Activated T-helper 9 cell treated with anti-CD3 and anti-CD28 coated beads, Interleukin-2, amount 50 U/mL, for 16 hours (primary cell): ENCODE measurements at places on chromosomes 5 and 9.

DNA sequence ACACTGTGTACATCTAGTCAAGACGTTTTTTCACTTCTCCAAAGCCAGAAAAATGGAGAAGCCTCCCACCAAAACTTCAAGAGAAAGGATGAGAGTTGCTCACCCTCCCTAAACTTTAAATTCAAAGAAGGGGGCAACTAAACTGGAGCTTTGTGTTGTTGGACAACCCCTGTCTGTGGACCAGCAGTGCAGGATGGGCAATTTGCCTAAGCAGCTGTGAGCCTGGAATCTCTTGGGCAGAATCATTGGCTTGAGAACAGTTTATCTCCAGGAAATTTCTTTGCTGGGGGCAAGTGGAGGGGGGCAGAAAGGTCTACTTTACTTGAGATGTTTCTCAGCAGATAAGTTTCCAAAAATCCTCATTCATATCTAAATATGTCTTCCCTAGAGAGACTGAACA, 151.8 kb downstream of the MUSK start:
- DNase-seq: no peak

GRCh38 chr5:126509339-126509738, 85.7 kb downstream of the ALDH7A1 start:
- no peak for DNase-seq

DNA sequence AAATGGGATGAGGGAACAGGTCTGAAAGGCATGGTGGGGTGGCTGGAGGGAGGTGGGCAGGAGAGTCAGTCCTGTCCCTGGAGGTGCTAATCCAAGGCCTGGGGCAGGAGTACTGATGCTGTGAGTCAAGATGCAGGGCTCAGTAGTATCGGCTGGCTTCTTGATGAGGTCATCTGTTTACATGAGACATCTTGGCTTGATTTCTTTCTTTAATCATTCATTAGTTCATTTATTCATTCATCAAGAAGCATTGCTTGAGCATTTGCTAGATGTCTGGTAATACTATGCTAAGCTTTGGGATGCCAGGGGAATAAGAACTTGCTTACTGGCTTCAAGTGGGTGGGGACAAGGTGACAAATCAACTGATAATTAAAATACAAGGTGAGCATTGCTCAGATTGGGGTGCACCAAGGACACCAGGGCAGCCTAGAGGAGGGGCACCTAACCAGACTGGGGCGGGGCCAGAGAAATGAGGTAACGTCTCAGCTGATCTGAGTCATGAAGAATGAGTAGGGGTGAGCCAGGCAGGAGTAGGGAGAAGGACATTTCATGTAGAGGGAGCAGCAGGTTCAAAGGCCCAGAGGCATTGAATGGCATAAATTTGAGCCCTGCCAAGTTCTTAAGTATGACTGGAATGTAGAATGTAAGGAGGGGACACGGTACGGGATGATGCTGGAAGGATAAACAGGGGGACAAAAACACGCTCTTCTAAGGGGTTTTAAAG, 88.8 kb downstream of the EGFLAM start:
- no peak for DNase-seq

DNA sequence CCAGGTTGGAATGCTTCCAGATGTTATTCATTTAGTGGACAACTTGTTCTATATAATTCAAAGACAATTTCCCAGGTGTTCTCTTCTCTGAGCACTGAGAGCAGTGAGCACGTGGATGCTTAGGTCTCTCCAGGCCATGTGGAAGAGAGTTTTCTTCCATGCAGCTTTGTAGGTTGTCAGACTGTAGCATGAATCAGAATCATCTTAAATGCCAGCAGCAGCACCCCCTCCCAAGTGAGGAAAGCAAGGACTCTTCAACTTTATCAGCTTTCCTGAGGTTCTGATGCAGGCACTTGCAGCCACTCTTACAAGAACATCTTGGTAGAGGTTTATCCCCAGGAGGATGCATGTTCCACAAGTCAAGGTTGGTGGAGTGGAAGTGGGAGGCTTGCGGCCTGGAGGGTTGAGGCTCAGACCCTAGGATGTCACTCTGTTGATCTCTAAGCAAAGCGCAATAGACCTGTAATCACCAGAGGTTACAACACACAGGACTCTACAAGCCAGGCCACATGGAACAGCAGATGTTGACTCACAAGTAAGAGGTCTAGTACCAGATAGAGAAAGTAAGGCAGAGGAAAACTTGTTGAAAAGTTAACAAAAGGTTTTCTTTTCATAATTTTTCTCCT, 47.7 kb downstream of the UGCG start:
- no peak for DNase-seq

- no peak for DNase-seq
Measured at GRCh38 chr5:10479154-10479721, 37.6 kb downstream of the ROPN1L start.

GRCh38 chr5:137236252-137236651, 262.9 kb downstream of the SPOCK1 start:
- DNase-seq: no peak

DNA sequence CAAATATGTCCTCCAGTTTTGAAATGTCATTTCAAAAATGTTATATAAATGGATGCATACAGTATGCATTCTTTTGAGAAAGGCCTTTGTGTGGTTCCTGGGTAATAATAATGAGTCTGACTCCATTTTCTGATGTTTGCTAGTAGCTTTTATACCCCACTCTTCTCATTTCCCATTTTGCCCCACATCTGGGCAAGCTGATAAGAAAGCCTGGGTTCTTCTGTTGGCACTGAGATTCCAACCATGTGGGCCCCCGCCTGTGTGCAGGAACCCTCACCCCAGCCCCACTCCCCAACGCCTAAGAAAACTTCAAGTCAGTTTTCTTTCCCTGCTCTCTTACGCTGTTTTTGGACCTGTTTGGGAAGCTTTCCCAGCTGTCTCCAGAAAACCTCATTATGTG, 89.4 kb downstream of the SNX18 start:
- DNase-seq: no peak
